GM12892 (cell line): ENCODE measurements at places on chromosomes 4 and X.

DNA sequence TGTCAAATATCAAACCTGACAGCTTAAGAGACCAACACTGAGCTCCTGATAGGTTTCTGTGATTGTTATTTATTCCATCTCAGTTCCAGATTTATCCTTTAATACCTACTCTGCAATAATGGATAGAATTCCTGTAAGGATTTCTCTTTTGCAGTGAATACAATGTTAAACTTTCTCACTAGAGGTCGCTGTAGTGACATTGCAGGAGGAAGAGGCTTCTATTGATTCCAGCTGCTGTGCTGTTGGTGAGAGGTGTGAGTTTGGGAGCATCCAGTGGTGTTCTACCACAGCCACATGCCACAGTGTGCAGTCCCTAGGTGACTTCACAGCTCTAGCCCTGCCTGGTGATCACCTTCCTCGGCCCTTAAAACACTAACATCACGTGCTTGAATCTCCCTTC lies 34.6 kb upstream of the DCAF8L2 start:
- no peak for DNase-seq

- no peak for DNase-seq
Observed at GRCh38 chr4:48755281-48755680, 24.8 kb downstream of the FRYL start.

- DNase-seq: no peak
Observed at GRCh38 chr4:189530848-189531247, 409.8 kb upstream of the FRG1 start.

DNA sequence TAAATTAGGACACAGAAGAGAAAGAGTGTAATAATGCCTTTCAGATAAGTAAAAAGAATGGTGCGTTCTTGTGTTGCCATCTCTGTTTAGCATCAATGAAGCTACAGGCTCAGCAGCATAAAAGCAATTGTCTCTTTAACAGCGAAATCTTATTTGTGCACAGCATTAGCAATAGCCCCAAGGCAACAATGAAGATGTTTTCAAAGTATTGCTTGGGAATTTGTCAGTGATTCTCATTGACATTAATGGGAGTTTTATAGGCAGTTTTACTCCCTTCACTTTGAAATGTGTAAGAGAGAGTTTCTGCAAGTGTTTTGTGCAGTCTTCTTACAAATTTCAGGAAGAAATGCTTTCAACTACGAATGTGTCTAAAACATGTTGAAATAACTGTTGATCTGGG lies 633.0 kb downstream of the TLL1 start:
- no peak for DNase-seq

- no peak for DNase-seq
Observed at GRCh38 chrX:136209751-136210150, 41.4 kb downstream of the MAP7D3 start.

DNA sequence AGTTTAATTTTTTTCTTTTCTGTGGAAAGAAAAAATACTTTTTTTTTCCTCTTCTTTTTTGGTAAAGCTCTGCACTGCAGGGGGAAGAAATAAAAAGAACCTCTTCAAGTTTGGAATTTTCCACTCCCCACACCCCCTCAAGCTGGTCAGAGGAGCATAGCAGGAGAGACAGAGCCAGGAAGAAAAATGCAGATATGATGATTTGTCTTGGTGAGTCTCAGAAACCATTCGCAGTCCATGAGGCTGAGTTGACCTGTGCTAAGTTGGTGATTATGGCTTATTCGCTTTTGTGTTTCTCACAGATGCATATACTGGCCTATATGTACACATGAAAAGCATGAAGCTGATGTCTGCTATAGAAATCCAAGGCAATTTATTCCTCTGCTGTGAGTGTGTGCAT lies 205.9 kb downstream of the LDB2 start:
- DNase-seq: no peak

- no peak for DNase-seq
Observed at GRCh38 chrX:111447298-111447697, 35.3 kb upstream of the DCX start.

DNA sequence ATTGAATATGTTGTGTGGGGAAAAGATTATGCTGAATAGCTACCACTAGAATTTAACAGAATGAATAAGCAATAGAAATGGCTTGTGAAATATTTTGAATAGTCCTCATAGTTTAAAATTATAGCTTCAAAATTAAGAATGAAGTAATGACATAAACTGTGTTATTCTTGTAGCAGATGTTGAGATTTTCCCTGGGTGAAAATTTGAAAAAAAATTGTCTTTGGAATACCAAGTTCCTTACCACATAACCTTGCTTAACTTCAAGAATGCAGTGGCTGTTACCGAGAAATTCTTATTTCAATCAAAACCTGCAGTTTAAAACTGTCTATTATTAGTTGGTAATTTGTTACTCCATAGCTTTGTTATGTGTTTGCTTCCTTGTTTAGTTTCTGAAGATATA lies 1268.6 kb downstream of the RAPGEF2 start:
- no peak for DNase-seq

GRCh38 chrX:48498374-48498809 lies 10.4 kb upstream of the PORCN start:
- DNase-seq: no peak

DNA sequence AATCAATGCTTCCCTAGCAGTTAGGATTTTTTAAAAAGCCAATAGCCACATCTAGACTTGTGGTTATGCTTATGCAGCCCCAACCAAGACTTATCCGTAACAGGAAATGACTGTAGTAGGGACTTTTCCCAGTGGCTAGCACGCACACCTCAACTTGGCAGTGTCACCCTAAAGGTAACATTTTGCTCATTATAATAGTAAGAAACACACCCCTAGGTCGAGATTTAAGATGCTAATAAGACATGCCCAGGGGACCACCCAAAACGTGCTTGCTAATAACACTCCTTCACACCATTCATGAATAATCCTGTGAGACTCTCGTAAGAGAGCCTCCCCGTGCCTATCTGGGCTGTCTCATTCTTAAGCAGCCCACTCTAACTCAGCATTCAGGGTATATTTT lies 195.3 kb downstream of the CHIC1 start:
- DNase-seq: no peak

DNA sequence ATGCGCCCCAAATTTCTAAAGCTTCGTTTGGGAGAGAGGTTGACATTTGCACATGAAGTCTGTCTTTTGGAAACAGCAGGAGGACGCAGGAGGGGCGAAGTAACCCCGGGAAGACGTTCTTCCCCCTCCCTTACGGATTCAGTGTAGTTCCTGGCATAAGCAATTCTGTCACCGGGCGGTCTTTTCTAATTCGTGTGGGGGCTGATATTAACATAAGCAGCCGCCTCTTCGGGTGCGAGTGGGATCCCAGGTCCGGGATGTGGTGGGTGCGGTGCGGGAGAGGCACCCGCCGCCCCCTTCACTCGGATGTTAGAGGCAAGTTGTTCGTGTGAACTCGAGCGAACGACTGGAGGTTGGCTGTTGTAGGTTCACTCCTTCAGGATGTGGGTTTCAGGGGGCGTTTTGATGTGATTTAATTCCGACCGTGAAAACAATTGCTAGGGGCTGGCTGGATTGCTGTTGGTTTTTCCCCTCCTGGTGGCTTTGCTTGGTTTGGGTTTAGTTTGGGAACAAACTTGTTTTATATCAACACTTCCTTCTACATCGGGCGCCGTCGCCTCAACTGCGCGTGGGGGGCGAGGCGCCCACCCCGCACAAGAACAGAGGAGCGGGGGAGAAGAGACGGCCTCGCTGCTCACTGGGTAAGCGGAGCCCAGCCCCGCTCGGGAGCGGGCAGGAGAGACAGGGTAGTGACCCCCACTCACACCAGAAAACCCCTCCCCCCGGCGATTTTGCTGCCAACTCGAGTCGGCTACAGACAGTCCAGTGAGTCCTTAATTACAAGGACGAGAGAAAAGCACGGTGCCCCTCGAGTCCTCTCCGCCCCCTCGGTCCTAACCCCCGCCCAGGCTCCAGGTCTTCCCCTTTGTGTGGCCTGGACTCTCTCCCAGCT lies 2.9 kb upstream of the LEF1 start:
- DNase-seq: no peak

GRCh38 chr4:1201851-1202525 lies 29.6 kb upstream of the SPON2 start:
- peak; percentile 67 for DNase-seq

GRCh38 chr4:158259955-158260575 lies 49.8 kb downstream of the TMEM144 start:
- no peak for DNase-seq

DNA sequence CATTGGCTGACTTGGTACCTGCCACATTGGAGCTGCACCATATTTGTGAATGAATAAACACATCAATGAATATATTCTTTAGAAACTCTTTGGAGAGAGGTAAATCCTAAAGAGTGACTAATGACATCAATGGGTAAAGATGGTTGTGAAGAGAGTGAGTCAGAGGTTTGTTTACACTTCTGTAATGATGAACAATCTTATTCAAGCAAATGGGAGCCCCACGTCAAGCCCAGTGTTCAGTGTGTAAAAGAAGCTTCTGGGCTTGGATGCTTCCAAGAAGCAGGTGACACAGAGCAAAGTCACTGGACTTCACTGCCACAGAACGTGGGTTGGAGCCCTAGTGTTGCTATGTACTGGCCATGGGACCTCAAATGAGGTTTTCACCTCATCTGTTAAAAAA lies 319.0 kb downstream of the STK32B start:
- DNase-seq: no peak

DNA sequence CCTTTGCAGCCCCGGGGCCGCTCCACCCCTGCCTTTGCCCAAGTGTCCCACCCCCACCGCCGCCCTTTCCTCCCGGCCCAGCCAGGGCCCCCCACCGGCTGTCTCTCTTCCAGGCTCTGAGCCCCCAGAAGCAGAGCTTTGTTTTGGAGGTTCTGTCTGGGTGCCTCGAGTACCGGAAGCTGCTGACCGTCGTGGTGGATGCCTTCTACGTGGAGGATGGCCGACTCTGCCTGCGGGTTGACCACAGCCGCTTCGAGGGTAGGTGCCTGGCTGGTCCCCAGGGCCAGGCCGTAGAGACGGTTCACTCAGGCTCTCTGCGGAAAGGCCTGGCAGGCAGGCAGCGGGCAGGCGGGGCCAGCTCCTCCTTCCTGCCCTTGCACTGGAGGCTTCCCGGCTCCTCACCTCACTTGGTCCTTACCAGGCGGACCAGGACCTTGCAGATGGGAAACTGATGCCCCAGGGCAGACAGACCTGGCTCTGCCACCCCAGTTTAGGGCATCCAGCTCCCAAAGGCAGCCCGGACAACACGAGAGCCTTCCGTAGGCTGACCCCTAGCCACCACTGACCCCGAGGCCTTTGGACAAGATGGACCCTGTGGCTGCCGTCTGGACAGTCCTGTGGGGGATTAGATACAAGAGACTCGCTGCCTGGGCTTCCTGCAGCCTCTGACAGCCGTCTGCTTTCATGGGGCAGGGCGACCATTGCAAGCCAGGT lies 18.2 kb downstream of the CFAP99 start:
- no peak for DNase-seq

GRCh38 chrX:38282049-38282448 lies 45.3 kb downstream of the RPGR start:
- DNase-seq: no peak

- DNase-seq: no peak
Observed at GRCh38 chr4:138259824-138260223, 17.7 kb upstream of the SLC7A11 start.

DNA sequence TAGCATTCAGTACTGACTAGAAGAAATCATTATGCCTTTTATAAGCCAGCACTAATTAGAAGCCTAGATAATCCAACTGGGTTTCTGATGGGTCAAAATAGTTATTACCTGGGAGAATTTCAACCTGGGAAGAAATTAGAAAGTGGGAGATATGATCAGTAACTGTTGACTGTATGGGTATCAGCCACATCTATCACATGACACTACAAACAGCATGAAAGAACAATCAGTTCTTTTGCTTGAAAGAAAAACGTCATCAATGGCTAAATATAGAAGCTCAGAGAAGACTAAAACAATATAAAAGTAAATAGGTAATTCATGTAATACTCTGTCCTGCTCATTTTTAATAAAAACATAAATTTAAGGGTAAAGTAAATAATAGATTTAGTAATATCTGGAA lies 145.1 kb downstream of the CAMK2D start:
- no peak for DNase-seq

GRCh38 chr4:87006426-87006675 lies 71.5 kb downstream of the AFF1 start:
- no peak for DNase-seq

GRCh38 chr4:2943364-2944090 lies 19.7 kb downstream of the NOP14 start:
- no peak for DNase-seq

DNA sequence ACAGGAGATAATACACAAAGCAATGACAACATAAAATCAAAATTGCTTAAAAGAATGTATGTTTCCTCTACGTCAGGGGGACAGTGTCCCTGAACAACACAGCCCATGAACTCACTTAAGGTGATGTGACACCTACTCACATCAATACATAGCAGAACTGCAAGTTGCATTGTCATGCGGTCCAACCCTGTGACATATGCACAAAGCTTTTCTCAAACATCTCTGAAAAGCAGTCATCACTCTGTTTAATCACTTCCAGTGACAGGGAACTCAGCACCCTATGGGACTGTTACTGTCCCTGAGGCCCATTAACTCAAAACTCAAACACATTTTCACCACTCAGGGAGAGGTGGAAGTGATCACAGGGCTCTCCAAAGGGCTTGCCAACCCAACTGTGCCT lies 2.4 kb downstream of the STX18 start:
- no peak for DNase-seq

- no peak for DNase-seq
Observed at GRCh38 chr4:1496116-1496642, 89.9 kb upstream of the NKX1-1 start.

- DNase-seq: no peak
Observed at GRCh38 chr4:112357453-112357852, 60.3 kb downstream of the ALPK1 start.
